ENCODE measurements at places on chromosomes 4 and X. TPM values are rescaled to one million over a fixed set of nuclear protein-coding genes. Genes with fewer than 3 reads are reported as not detected.

The PWWP3B gene
- total RNA-seq, result 15.2 TPM

The CXXC4 gene
- total RNA-seq, result 0.15 TPM

GRCh38 chr4:8538703-8539567 is 41.3 kb upstream of the GPR78 start:
- H3K36me3 ChIP-seq, result no peaks in the 10 kb centered on the region
- no peaks in the 10 kb centered on the region for H3K4me1 ChIP-seq
- peak; percentile 18 for DNase-seq
- no peak overlapping the region for H3K4me3 ChIP-seq
- H3K27me3 ChIP-seq, result peaks cover 7% of the 10 kb centered on the region
- H3K27ac ChIP-seq, result no peak overlapping the region

GRCh38 chr4:66330125-66330524 is 659.8 kb upstream of the EPHA5 start:
- no peak for DNase-seq
- no peaks in the 10 kb centered on the region for H3K27me3 ChIP-seq
- H3K4me1 ChIP-seq, result no peaks in the 10 kb centered on the region
- H3K27ac ChIP-seq, result no peak overlapping the region
- no peaks in the 10 kb centered on the region for H3K36me3 ChIP-seq

DNA sequence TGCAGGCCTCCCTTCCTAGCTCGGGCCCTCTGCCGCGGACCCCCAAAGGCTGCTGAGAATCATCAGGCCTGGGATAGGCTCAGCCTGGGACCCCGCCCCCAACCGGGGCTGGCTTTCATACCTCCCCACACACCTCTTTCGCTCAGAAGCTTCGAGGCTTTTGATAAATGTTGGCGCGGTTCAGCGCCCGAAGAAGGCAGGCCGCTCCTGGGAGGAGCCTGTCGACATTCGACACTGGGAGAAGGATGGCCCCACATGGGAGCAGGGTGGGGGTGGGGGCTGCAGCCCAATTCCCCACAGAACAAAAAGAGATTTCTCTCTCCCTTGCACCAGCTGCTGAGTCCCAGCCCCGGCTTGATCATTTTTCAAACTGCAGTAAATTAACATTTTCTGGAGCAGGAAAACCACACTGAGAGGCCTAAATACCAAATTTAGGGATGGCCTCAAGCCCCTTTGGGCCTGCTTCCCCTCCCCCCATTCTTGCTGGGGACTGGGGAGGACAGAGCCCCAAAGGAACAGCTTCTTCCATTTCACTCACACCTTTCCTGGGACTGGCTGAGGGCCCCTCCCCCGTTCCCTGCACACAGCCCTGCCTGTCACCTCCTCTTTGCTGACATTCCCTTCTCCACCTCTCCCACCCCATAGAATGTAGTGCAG is 112.9 kb upstream of the PJA1 start:
- no peaks in the 10 kb centered on the region for H3K36me3 ChIP-seq
- no peak for DNase-seq
- H3K4me3 ChIP-seq, result no peak overlapping the region
